ENCODE measurements at places on chromosomes 11 and 22.

GRCh38 chr11:81022057-81022456, 1581.2 kb upstream of the TENM4 start:
- DNase-seq = no peak

DNA sequence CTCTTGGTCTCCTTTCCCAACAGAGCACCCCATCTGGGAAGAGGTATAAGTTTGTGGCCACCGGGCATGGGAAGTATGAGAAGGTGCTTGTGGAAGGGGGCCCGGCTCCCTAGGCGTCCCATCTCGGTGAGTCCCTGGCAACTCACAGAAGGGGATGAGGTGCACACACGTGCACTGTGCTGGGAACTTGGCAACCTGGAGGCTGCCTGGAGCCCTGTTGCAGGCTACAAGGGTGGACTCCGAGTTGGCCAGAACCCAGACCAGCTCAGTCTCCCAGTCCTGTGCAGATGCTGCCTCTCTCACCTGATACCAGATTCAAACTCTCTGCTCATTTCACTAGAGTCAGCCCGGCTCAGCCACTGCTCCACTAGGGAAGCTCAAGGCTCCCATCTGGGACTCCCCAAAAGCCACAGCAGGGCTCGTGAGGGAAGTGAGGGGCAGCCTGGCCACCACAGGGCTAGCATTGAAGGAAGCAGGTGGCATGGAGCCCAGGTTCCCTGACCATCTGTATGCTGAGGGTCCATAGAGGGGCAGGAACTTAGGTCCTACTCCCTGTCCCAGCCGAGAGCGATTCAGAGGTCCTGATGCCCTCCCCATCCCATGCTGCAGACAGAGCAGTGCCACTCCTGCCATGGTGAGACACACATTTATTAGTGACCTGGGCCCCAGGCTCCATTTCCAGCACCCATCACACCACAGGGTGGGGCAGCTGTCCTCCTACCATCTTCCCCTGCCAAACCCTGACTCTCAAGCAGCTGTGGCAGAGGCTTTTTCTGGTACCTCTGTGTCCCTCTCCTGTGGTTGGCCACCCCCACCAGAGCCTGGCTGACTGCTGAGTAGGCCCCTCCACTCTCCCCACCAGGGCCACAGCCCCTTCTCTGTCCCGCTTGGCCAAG, 4.0 kb downstream of the PRR33 start:
- no peak for DNase-seq

- DNase-seq = no peak
Observed at GRCh38 chr11:19571906-19572305, 140.7 kb upstream of the NAV2 start.

DNA sequence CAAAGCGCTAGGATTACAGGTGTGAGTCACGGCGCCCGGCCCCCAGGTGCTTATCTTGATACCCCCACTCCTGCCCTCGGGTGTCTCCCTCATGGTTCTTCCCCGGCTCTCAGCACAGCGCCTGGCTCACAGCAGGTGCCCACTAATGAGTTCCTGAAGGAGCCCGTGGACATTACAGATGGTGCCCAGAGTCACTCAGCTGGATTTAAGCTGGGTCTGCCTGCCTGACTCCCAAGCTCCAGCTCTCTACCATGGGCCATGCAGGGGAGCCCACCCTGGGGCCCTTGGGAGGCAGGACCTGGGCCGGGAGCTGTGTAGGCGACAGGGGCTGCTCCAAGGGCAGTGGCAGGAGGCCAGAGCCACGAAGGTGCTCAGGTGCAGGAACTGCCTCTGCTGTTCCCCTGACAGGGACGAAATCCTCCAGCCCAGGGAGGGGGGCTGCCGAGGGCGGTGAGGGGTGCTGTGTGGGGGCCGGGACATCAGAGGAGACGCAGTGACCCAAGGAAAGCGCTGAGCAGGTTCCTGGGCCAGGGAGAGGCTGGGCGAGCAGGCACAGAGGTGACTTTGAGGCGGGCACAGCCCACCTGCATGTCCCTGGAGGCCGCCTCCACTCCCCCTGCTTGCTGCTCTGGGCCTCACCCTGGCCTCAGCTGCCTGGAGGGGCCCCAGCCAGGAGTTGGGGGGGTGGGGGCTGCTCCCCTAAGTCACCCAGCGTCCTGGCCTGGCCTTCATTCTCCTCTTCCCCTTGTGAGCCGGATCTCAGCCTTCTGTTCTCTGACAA, 14.6 kb upstream of the FLRT1 start:
- DNase-seq = no peak

DNA sequence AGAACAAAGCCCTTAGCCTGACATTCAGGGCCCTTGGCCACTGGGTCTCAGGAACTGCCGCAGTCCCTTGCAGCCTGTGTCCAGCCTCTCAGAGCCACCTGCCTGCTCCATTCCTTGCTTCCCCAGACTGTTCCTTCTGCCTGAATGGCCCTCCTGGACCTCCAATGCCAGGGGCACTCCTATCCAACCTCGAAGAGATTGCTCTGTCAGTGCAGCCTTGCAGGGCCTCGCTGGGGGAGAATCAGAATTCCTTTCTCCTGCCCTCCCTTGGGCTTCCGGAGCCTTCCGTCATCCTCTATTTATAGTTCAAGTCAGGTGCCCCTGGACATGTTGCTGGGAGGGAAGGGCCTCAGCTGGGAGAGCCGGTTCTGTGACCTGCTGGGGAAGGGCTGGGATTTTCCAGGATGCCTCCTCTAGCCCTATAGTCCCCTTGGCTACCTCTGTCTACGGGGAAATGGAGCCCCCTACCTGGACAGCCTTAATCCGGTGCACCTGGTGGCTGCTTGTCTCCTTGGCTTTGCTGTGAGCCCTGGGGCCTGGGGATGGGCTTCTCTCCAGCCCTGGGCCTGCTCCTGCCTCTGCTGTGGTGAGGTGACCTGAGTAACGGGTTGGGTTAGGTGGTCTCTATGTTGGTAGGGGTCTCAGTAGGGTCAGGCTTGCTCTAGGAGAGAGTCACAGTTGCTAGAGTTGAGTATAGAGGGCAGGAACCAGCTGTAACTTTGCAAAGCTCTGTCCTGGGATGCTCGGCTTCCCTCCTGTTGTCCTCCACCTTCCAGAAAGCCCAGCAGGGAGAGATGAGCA, 45.9 kb upstream of the SYT7 start:
- DNase-seq = no peak

GRCh38 chr11:26353010-26353409, 21.1 kb downstream of the ANO3 start:
- no peak for DNase-seq

DNA sequence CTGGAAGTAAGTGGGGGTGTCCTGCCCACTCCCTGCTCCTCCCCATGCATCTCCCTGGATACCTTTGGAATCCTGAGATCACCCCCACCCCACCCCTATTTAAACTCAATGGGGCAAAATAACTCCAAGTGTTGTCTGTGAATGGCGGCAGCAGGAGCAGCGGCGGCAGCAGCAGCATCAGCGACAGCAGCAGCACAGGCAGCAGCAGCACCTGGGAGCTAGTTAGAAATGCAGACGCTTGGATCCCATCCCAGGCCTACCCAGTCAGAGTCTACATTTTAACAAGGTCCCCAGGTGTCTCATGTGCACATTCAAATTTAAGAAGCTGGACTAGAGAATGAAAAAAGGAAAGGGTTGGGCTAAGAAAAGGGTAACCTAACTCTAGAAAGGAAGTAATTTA, 82.6 kb downstream of the SEZ6L start:
- DNase-seq = no peak

DNA sequence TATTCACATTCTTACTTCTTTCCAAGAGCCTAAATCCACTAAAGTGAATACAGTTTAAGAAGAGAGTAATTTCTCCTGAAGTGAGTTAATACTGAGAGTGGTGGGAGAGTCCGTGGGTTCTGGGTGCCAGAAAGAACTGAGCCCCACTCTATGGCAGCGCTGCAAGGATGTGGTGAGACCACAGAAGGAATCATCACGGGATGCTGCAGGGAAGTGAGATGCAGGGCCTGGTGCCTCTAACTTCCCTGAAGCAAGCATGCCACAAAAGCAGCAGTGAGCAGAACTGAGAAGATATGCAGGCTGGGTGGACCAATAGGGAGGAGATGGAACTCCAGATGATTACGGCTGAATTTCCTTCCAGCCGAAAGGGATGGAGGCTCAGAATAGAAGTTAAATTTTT, 5.0 kb upstream of the MMP12 start:
- DNase-seq = no peak

DNA sequence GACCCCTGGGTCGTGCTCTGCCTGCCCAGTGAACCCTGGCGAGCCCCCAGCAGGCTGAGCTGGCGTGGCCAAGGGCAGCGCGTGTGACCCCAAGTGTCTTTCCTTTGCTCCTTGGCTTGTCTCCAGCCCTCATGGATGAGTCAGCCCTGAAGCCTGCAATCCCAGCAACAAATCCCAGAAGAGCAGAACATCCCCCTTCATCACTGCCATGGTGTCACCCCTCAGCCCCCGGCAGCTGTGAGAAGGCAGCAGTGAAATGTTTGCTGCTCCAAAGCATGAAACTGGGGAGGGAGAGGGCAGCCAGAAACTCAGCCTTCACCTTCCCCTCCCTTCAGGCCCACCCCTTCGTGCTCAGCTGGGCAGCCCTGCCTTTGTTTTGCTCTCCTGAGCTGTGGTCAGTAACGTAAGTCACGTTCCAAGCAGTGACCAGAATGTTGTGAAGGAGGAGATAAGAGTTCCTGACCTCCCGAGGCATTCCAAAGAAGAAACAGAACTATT, 29.8 kb downstream of the ADAMTS15 start:
- DNase-seq = no peak

- DNase-seq = no peak
Observed at GRCh38 chr22:48140261-48140813, 1377.9 kb downstream of the TBC1D22A start.

DNA sequence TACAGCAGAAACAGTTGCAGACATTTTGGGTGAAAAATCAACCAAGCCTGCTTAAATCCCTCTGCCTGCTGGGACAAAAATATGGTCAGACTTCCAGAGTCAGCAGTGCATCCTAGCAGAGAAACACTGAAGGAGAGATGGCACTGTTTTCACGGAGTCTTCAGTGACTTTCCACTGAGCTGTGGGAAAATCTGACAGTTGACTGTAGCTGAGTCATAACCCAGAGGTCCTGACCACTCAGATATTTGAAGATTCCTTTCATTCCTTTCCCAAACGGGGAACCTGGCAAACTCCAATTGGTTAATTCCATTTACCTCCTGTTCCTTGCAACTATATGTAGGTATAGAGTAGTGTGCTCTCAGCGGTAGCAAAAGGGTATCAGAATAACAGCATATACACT, 20.9 kb upstream of the UPB1 start:
- no peak for DNase-seq

DNA sequence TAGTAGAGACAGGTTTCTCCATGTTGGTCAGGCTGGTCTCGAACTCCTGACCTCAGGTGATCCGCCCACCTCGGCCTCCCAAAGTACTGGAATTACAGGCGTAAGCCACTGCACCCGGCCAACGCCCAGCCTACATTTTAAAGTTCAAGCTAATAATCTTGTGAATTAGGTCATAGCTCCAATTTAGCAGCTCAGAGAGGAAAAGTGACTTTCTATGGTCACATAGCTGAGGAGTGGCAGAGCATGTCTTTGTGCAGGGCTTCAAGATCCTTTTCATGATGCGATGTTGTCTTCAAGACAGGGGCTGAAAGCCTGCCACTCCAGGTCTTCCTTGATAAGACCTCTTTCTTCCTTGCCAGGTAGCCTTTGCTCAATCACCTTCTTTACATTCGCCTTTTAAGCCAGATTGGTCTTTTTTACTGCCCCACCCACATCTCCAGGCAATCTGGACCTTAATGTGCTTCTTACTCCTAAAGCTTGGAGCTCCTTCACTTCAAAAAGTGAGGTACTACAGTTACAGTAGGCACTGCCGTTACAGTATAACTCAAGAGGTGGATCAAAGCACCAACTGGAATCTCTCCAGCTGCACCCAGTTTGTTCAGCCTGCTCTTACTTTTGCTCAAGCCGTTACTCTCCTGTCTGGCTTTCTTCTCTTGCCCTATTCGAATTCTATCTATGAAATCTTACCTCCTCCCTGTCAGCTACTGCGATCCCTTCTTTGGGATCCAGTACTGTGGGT, 18.2 kb downstream of the YWHAH start:
- no peak for DNase-seq

DNA sequence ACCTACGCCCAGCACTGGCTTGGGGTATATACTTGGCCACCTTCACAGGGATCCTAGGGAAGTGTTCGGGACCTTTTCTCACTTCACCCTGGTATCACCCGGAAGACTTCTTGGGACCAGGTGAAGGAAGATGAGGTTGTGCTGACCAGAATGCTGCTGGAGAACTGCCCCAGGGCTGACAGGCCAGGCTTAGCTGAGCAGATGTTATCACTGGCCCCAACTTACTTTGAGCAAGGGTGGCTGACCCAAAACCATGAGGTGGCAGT, 4.5 kb downstream of the FTH1 start:
- no peak for DNase-seq

- no peak for DNase-seq
Observed at GRCh38 chr22:26884921-26885320, 227.5 kb downstream of the MIAT start.

GRCh38 chr11:62004473-62004872, 37.0 kb upstream of the FTH1 start:
- DNase-seq = no peak

GRCh38 chr11:17859552-17859951, 125.0 kb downstream of the KCNC1 start:
- DNase-seq = no peak

- DNase-seq = no peak
Observed at GRCh38 chr11:126163074-126163700, 48.3 kb downstream of the RPUSD4 start.

DNA sequence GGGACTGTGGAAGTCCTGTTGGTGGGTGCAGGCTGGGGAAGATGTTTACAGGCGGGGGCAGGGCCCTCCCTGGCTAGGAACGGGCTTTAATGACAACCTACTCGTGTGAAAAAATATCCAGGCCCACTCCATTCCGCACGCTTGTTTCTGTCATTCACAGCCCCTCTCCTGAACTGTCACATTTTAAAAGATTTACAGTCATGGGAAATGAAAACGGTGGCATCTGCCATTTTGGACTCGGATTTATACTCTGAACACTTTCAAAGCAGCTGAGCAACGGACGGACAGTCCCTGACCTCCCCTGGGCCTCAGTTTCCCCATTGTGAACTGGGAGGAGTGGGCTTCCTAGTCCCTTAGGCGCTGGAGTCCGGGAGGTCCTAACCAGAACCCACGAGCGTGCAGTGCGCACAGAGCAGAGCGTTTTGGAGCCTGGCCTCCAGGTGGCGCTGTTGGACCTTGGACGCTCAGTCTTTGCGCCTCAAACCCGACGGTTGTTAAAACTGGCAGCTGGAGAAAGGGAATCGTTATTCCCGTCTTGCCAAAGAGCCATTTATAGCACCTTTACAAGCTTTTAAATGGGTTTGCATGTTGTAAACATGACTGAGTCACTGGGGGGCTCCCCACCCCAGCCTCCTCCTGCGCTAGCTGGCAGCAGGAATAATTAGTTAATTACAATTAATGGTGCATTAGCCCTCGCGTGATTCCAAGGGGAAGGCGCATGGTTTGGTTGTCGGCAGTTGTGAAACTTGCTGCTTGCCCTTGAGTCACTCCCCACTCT, 75.3 kb downstream of the FBLN1 start:
- peak; percentile 86 for DNase-seq
